Activated CD8-positive, alpha-beta memory T cell treated with anti-CD3 and anti-CD28 coated beads, Interleukin-2, amount 50 U/mL, for 48 hours (primary cell): ENCODE measurements at places on chromosomes 3 and 15.
A peak's percentile ranks its signal among the peaks of the same experiment; 100 is the strongest.

DNA sequence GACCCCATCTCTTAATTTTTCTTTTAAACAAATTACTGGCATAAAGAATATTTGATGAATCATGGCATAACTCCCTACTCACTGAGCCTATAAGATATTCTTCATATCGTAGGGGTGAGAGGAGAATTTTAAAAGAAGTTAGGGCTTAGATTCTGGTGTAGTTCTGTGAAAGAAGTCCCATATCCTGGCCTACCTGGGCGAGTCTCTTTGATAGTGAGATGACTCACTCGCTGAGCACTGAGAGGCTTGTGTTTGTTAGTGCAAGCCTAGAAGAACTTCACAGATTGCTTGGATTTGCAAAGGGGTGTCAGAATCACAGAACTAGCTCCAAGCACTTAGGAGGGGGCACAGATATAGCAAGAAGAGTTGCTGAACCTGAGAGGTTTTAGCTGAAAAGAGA lies 133.8 kb upstream of the TMC3 start:
- no peak for DNase-seq

GRCh38 chr3:14804835-14805780 lies 13.7 kb upstream of the FGD5 start:
- DNase-seq, result no peak

GRCh38 chr3:123328851-123329635 lies 119.8 kb downstream of the ADCY5 start:
- DNase-seq, result peak; percentile 91

- DNase-seq, result no peak
These were observed 60.8 kb downstream of the TFDP2 start for GRCh38 chr3:142088522-142088921.

- DNase-seq, result no peak
These were observed 1135.7 kb downstream of the IGSF11 start for GRCh38 chr3:117898722-117899522.

DNA sequence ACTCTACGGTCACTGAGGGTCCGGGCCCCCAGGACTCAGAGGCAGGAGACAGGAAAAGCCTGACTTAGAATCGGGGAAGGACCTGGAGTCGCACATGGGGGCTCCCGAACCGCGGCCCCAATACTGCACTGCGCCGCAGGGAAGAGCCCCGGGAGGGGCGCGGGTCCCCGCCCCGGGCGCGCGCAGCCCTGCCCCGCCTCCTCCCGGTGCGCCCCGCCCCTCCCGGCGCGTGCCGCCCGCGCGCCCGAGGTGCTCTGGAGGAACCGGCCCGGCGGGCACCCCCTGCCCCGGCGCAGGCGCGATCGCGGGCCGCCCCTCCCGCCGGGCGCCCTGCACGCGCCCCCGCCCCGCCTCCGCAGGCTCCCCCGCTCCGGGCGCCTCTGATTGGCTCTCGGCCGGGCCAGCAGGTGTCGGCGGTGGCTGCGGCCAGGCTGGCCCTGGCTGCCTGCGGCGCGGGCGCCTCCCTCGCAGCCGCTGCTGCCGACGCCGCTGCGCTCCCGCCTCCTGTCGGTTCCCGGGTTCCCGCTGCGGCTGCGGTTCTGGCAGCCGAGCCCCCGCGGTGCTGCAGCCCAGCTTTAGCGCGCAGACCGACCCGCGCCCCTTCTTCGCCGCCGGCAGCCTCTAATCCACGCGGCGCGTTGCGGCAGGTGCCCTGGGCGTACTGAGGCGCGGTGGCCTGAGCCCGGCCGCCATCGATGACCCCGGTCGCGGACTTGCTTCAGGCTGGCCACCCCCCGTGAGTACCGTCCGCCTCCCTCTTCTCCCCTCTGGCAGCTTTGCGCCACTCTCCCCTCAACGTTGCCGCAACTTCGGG lies at the start of gene MYRIP:
TSS of gene MYRIP (plus strand) at position 429 of the 814 bp plus-strand sequence. CDS start 91,208 bp downstream, outside the sequence.
- DNase-seq, result no peak

- no peak for DNase-seq
These were observed 1.0 kb downstream of the HYAL1 start for GRCh38 chr3:50302095-50303012.

GRCh38 chr15:28022181-28022580 lies 76.9 kb downstream of the OCA2 start:
- DNase-seq, result no peak

GRCh38 chr15:26394801-26395200 lies 378.1 kb downstream of the GABRB3 start:
- DNase-seq, result no peak

- DNase-seq, result no peak
These were observed 396.6 kb downstream of the RBMS3 start for GRCh38 chr3:29677421-29677820.

GRCh38 chr3:58567251-58567515 lies 10.0 kb downstream of the FAM107A start:
- DNase-seq, result peak; percentile 47
